ENCODE measurements at places on chromosomes 11 and 22. TPM values are rescaled to one million over a fixed set of nuclear protein-coding genes. Genes with fewer than 3 reads are reported as not detected.

Gene PAMR1
- total RNA-seq = 12.4 TPM

Gene PRSS23
- total RNA-seq = 5.6 TPM

Gene TRMT112
- 83.4 TPM for total RNA-seq

Gene SERHL2
- 1.6 TPM for total RNA-seq

Gene CRYBB3
- total RNA-seq = not detected

Gene SYT13
- total RNA-seq = 6.9 TPM

Gene RPS6KA4
- 15.1 TPM for total RNA-seq

Gene SEC14L6
- total RNA-seq = not detected

Gene SUSD2
- 3.3 TPM for total RNA-seq

Gene FGF4
- total RNA-seq = not detected

Gene CCDC89
- total RNA-seq = 0.30 TPM

Gene RPL3
- 319 TPM for total RNA-seq

Gene BRD1
- total RNA-seq = 18.7 TPM

Gene OR8G5
- total RNA-seq = not detected

Gene OR2D2
- total RNA-seq = not detected

Gene VSIG2
- total RNA-seq = 1.1 TPM

Gene SOX10
- 1.9 TPM for total RNA-seq

Gene SLC25A18
- total RNA-seq = 2.2 TPM

Gene LRRC10B
- 0.45 TPM for total RNA-seq

Gene INPP5J
- 15.7 TPM for total RNA-seq

Gene SCGB1A1
- not detected for total RNA-seq

Gene C1QTNF4
- total RNA-seq = not detected

Gene TRIM49D2
- not detected for total RNA-seq

Data from left ventricle myocardium superior (tissue), 1 donor.